NCI-H1436 treated with DMSO at 0.1 percent for 48 hours (cell line): ENCODE measurements at places on chromosomes 5 and 9.

GRCh38 chr5:181061645-181062044 lies 21.6 kb downstream of the BTNL9 start:
- DNase-seq = no peak

DNA sequence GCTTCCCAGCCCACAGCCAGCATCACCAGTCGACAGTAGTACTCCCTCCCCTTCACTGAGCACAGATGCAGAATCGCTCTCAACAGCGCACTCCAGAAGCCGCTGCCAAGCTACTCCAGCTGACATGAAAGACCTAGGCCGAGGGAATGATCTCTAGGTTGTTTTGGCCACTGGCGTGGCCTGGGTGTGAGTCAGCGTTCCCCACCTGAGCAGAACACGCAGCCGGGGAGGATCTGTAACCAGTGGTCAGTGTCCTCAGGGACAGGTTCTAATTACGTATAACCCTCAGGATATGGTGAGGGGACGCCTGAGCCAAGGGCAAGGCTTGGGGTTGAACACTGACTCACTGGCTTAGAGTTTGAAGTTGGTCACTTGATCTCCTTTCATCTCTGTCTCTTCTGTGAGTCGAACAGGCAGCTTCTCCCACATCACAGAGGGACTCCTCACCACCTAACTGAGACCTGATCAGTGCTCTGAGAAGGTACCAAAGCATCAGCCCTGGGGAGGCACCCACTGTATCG lies 76.9 kb upstream of the IL17B start:
- DNase-seq = no peak

DNA sequence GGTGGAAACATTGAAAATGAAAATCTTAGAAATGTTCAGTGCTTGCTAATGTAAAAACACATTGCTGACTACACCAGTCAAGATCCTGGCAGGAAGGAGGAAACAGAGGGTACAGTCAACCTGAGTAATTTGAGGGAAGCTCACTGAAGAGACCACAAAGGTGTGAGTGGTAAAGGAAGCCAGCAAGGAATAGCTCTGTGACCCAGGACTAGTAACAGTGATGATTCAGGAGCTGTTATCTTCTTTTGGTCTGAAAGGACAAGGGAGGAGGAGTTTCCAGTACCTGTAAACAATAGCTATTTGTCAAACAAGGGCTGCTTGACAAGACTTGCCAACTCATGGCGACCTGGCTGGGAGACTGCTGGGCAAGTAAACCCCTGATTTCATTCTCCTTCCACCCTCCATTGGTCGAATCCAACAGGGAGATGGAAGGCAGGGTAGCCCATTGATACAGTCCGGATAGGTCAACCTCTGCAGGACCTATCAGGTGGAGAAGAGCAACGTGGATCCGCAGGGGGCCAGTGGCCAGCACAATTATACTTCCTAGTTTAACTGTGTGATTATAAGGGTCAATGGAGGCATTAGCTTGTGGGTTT lies 68.1 kb downstream of the MAMDC2 start:
- DNase-seq = no peak

GRCh38 chr9:35500130-35500748 lies 10.3 kb downstream of the RUSC2 start:
- no peak for DNase-seq

DNA sequence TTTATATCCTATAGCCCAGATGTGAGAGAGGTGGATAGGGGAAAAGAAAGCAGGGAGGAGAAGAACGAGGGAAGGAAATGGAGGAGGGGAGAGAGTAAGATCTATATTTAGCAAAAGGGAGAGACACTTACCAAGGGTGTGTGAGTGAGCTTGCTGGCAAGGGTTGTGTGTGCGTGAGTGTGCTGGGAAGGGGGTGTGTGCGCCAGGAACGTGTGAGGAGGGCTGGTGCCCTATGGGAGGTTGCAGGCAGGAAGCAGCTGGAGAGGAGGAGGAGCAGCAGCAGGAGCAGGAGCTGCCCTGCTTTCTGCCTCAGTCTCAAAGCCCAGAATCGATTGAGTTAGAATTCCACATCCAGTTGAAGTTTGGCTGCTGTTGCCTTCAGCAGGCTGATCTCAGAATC lies 148.3 kb upstream of the RUSC2 start:
- no peak for DNase-seq

DNA sequence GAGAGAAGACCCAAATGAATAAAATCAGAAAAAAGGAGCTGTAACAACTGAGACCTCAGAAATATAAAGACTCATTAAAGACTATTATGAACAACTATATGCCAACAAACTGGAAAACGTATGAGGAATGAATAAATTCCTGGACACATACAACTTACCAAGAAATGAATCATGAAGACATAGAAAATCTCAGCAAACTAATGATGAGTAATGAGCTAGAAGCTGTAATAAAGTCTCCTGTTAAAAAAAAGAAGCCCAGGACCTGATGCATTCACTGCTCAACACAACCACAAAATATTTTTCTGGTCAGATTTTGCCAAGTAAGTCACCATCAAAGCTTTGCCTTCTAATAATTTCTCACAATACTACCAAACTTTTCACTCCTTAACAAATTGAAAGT lies 666.7 kb downstream of the LRRC70 start:
- no peak for DNase-seq

DNA sequence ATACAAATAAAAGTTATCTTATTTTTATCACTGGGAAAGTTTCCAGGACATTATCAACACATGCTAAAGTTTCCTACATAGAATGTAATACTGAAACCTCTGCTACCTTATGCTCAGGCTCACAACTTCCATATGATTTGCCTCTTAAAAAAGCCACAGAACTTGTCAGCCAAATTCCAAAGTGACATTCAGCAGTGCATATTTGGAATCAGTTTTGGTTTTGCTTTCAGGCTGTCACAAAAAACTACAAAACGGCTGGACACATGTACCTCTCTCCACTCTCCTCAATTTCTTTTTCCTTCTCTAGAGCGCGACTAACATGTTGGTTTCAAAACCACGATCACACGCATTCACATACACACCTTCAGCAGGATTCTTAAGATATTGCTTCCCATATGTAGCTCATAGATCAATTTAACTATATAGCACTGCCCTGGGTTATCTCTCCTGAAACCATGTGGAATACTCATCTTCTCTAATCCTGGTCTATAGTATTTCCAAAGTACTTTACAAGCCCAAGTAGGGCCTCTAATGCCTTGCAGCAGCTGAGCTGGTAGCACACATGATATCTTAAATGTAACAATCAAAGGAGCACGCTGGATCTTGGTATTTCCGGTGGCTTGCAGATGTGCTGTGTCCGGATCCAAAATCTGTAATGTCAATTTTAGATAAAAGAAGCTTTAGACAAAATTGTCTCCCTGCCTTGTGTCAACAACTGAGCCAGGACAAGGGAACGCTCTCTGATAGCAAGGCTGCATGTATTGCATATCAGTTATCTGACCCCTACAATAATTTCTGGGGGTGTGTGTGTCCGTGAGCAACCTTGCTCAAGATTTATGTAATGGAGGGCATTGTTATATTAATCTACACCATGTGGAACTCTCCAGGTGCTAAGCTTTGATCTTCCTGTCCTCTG lies 203.2 kb downstream of the DMRT2 start:
- DNase-seq = no peak

DNA sequence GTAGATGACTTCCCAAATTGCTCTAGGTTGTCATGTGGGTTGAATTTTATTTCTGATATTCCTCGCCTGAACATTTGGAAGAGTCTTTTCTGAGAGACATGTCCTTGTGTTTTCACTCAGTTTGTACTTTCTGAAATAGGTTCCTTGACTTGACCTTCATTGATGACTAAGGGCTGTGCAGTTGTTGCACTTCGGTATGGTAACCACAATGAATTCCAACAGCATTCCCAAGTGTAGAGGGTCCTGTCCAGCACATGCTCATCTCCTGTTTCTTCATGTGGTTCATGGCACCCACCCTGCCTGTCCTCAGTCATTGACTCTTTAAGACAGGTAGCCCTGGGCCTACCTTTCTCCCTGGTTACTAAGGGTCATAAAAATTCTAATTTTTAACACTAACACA lies 527.8 kb downstream of the MTRR start:
- DNase-seq = no peak

DNA sequence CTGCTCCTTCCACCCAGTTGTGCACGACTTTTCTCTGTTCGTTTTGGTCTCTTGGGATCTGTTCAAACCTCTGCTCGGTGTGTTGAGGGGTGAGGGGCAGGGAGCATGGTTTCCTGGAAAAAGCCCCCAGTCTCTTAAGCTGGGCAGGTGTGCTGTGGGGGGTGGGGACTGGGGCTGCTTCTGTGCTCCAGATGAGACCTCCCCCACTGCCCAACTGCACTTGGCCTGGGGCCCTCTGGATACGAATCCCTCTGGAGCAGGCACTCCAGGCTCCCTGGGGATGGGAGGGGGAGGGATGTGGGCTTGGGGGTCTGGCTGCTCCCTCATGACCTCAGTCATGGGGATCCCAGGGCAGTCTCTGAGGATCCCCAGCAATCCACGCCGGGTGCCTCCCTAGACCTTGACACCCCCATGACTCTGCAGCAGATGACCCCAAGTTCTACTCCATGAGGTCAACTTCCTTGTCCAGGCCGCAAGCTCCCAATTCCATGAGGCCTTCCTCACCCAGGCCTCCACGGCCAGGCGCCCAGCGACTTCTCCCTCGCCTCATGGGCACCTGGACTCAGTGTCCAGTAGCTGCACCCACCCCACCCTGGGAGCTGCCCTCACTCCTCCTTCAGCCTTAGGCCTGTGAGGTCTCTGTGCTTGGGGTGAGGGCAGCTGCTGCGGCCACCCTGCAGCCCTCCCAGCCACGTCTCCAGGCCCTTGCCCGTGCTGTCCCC lies 5.9 kb upstream of the AHRR start:
- DNase-seq = no peak

GRCh38 chr5:107126341-107126740 lies 544.4 kb downstream of the EFNA5 start:
- DNase-seq = no peak

- DNase-seq = no peak
Measured at GRCh38 chr5:143233031-143233430, 170.5 kb downstream of the NR3C1 start.

DNA sequence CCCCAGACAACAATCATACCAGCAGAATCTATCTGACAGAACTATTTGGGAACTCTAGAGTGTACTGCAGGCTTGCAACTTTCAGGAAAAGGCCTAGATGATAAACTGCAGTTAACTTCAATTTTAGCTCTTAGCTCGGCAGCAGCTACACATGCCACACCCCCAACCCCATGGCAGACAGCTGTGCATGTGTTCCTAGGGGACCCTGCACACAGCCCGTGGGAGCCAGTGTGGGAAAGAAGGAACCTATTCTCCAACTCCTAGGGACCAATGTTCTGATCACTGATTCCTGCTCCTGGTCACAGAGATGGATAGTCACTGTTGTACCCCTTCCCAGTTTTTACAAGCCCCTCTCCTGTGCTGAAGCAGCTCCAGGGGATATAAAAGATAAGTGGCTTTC lies 179.6 kb downstream of the DRD1 start:
- DNase-seq = no peak

DNA sequence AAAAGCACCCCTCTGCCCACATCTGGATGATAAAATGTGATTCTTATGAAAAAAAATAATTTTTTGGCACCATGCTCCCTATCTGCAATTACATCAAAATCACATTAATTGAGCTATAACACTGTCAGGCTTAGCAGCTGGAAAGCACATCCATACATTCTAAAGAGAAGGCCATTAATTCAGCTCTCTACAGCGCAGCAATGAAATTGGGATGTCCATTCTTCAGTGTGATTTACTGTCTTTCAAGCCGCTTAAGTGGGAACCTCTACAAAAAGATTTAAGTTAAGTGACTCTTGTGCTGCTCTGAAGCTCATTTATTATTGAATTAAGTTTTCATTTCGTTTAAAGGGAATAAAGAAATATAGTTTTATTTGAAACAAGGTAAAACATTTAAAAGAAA lies 171.3 kb downstream of the EBF1 start:
- DNase-seq = peak; percentile 61

DNA sequence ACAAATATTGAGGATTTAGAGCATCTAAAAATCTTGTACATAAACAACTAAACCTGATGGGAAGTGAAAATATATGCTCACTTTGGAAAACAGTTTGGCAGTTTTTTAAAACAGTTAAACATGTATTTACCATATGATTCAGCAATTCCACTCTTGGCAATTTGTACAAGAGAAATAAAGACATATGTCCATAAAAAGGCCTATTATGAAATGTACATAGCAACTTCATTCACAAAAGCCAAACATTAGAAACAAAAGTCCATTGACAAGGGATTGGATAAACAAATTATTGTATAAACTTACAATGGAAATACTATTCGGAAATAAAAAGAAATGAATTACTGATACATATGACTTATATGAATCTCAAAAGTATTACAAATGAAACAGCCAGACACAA lies 196.2 kb upstream of the SLC24A2 start:
- no peak for DNase-seq

- DNase-seq = no peak
Measured at GRCh38 chr5:159422361-159422760, 92.1 kb upstream of the IL12B start.

DNA sequence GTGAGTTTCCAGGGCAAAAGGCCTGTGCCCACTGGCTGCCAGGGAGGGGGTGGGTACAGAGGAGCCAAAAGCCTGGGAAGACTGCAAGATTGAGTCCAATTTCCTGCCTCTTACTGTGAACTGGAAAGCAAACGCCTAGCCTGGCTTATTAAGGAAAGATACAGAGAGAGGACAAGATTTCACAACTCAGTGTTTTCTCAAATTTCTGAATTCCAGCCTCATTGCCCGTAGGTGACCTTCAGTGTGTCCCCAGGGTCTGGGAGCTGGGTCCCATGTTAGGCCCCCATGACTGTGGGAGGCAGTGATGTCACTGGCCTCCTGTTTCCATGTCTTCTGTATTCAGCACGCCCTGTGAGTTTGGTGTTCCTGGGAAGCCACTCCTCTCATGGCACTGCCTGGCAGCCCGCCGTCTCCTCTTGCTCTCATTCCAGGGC lies 60.6 kb upstream of the PTPN3 start:
- DNase-seq = no peak

DNA sequence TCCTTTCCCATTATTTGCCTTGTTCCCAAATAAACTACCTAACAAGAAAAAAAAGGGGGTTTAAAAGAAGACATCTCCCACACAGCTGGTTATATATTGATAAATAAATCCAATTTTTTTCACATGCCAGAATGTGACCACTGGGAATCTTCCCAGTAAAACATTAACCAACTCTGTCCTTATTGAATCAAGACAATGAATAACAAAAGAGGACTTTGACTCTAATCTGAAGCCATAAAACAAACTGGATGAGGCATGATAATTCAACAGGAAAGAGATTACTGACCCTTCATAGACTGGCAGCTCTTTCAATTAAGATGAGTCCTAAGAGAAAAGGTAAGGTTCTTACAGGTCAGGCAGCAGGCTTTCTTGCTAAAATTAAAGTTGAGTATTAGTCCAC lies 165.8 kb upstream of the CDH6 start:
- DNase-seq = no peak

DNA sequence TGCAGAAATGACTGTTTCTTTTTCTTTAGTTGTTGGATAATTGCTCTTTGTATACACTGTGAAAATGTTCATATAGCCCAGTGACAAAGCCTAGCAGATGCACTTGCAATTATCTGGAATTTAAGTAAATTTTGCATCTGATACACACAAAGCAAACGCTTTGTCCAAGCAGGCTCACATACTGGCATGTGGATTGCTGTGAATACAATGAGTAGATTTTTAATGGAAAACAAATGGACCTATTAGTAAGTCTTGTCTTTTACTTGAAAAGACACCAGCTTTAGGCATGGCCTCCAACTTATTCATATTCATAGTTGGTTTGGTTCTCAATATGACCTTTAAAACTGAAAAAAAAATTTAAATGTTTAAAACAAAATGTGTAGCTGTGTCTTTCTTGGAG lies 1299.8 kb upstream of the WWC1 start:
- DNase-seq = no peak
